ENCODE measurements at places on chromosomes 3 and 15. TPM values are rescaled to one million over a fixed set of nuclear protein-coding genes. Genes with fewer than 3 reads are reported as not detected.

DNA sequence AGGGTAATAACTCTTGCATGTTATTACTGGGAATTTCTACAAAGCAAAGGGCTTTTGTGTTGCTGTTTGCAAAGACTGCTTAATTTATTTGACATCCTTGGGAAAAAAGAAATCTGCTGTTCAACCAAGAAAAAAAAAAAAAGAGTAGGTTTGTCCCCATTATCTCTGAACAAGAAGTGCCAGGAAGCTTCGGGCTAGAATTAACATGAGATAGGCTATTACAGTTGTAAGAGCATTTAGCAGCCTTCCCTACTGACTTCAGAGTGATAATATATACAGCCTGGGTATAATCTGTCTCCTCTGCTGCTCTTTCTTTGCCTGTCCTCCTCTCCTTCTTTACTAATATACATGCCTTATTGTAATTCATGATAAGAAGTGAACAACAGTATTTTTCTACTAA, 23.3 kb upstream of the CHMP2B start:
- H3K4me1 ChIP-seq, result no peaks in the 10 kb centered on the region
- H3K36me3 ChIP-seq, result no peaks in the 10 kb centered on the region
- DNase-seq, result no peak
- H3K27me3 ChIP-seq, result no peaks in the 10 kb centered on the region

DNA sequence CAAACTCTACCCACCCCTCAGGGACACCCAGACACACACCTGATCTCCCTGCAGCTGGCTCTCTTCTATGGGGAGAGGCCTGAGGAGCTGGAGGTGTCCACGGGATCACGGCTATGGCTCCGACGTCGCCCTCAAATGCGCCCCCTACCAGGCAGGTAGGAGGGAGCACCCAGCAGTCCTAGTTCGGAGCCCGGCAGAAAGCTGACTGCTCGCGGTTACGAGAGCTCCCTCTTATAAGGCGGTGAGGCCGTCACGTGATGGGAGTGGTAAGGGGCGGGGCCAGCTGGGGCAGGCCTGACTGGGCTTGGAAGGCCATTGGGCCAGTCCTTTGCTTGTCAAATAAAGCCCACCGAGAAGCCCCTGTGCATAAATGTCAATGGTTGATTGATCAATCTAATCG, at the start of gene PRR20G:
Gene PRR20G (minus strand): TSS at position 207 of the 400 bp plus-strand sequence. CDS start 681 bp downstream, outside the sequence.
- no peak within 1 kb of the TSS for H3K4me3 ChIP-seq
- no peaks in the 10 kb centered on the region for H3K4me1 ChIP-seq
- no peak for DNase-seq
- no peaks in the 10 kb centered on the region for H3K36me3 ChIP-seq

DNA sequence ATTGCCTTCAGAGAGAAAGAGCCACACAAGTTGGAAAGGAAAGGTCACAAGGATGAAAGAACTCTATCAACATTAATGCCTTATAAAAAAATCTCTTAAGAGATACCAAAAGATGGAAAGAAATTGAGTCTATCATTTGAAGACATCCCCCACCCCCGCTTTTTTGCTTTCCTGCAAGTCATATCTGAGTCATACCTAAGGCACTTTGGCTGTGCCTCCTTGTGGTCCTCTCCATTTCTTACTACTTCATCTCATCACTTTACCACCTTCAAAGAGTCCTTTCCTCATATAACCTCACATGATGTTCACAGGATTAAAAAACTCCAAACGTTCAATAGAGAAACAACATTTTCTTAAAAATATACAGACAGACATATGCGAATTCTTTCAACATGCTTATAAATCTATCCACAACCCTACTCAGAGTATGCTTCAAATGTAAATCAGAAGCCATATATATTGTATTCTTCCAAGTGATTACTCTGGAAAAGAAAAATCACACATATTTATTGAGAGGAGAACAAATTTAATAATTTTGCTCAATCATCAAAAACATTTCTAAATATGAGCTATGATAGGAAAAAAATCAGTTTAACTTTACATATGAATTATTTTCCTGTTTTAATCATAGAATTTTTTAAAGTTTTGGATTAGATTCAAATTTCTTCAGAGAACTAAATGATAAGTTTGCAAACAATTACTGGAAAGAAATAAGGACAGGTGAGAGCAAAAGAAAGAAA, 1003.9 kb upstream of the CFAP20DC start:
- no peaks in the 10 kb centered on the region for H3K4me1 ChIP-seq
- DNase-seq, result no peak
- H3K36me3 ChIP-seq, result no peaks in the 10 kb centered on the region
- no peak overlapping the region for H3K4me3 ChIP-seq
- no peaks in the 10 kb centered on the region for H3K27me3 ChIP-seq

- no peak for DNase-seq
- H3K27ac ChIP-seq, result no peak overlapping the region
- no peaks in the 10 kb centered on the region for H3K27me3 ChIP-seq
- no peak overlapping the region for H3K4me3 ChIP-seq
- H3K4me1 ChIP-seq, result peaks cover 46% of the 10 kb centered on the region
Measured at GRCh38 chr3:179676081-179676480, 23.2 kb downstream of the USP13 start.

The ARPP21 gene
- total RNA-seq, result not detected

All from adrenal gland (tissue), 19 donors.